ENCODE measurements at places on chromosomes 5 and 9. TPM values are rescaled to one million over a fixed set of nuclear protein-coding genes. Genes with fewer than 3 reads are reported as not detected.

- DNase-seq = peak; percentile 39
Observed at GRCh38 chr5:20572614-20573013, 584.6 kb upstream of the CDH18 start.

- no peak for DNase-seq
Observed at GRCh38 chr5:36938129-36938528, 61.6 kb downstream of the NIPBL start.

- DNase-seq = no peak
Observed at GRCh38 chr9:561427-561826, 280.1 kb upstream of the DMRT1 start.

- DNase-seq = no peak
Observed at GRCh38 chr9:72356041-72356582, 8.9 kb downstream of the ZFAND5 start.

GRCh38 chr9:100074093-100074492 is 24.7 kb downstream of the ERP44 start:
- peak; percentile 21 for DNase-seq

DNA sequence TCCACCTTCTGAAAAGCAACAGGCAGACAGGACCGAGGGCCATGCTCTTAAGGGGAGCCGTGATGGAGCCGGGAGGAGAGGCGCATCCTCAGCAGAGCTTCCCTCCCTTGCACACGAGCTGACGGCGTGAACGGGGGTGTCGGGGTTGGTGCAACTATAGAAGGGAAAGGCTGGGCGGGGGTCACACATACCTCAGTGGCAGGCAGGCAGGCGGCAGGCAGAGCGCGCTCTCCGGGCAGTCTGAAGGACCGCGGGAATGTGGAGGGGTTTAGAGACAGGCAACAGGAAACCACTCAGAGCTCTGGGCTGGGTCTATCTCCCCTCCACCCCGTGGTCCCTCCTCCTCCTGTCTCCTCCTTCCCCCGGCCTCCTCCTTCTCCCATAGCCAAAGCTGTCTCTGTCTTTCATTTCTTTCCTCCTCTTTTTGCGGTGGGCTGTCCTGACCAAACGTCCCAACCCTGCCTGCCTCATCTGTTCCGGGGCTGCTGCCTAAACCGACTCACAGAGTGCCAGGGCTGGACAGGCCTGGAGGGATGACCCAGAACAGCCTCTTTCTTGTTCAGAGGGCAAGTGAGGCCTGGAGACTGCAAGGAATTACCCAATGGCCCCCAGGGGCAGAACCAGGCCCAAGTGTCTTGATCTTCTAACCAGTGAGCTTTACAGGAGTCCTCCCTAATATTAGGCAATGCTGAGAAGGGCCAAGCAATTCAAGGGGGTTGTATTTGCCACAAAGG is at the start of gene SPARC:
SPARC (minus strand) TSS at position 242 of the 734 bp plus-strand sequence. CDS start 10,727 bp downstream, outside the sequence.
- DNase-seq = peak; percentile 88

GRCh38 chr5:9365512-9365911 is 180.4 kb downstream of the SEMA5A start:
- DNase-seq = no peak

DNA sequence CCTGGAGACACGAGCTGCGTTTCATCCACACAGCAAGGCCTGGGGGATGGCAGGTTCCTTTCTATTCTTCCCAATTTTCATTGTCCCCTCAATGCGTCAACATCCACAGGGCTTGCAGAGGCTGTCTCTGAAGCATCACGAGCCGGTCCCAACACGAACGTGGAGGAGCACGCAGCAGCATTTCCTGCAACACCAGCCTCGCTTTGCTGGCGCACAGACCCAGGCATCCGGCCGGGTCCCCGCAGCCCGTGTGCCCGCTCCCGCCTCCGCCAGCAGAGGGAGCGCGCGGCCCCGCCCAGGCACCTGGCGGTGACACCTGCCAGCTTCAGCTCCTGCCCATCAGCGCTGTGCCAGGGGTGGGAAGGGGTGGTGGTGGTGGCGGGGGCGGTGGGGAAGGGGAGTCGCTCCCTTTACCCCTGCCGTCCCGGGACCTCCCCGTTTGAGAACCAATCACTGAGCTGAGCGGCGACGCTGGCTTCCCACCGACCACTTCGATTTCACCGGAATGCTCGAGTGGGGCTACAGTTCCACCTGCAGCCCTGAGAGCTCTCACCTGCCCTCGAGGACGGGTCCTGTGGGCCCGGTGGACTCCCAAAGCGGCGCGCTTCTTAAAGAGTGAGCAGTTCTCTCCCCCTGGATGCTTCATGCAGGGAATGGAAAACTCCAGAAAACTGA is 464.5 kb downstream of the ICE1 start:
- peak; percentile 14 for DNase-seq

DNA sequence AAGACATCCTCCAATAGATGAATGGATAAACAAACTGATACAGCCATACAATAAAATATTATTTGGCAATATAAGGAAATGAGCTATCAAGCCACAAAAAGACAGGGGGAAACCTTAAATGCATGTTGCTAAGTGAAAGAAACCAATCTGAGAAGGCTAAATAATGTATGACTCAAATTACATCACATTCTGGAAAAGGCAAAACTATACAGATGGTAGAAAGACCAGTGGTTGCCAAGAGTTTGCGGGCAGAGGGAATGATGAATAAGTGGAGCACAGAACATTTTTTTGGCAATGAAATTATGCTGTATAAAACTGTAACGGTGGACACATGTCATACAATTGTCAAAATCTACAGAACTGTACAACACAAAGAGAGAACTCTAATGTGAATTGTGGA is 63.3 kb downstream of the CSF2 start:
- no peak for DNase-seq

- DNase-seq = no peak
Observed at GRCh38 chr5:170293273-170293672, 4.3 kb downstream of the LCP2 start.

DNA sequence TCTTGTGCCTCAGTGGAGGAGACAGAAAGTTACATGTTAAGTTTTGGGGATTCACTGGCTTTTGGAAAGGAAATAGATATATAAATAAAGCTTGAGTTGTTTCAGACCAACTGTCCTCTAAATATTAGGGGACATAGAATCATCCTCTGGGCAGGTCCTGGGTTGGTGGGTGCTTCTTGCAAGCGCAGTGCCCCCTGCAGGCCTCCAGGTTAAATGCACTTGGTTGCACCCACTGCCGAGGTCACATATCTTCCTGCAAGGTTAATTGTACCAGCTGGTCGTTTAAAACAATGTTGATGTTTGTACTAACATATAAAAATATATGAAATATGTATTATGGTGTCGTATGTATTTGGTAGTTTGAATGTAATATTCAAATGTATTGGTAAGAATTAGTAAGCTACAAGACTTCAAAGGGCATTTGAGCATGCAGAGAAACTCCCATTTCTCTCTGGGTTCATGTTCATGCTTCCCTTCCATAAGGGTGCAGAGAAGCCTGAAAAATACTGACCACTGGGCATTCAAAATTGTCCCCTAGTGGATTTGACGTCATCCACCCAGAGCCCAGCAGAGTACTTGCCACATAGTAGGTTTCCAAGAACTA is 87.0 kb downstream of the ZNF618 start:
- DNase-seq = peak; percentile 70

- DNase-seq = no peak
Observed at GRCh38 chr9:111414406-111414805, 69.8 kb downstream of the ECPAS start.

GRCh38 chr5:129094087-129094923 is at the start of gene ISOC1:
ISOC1 (plus strand) TSS chr5:129094749; CDS start chr5:129094767, 18 bp downstream.
- peak; percentile 88 for DNase-seq

- no peak for DNase-seq
Observed at GRCh38 chr5:139273322-139273571, 20.3 kb upstream of the MATR3 start.

- DNase-seq = no peak
Observed at GRCh38 chr5:179141867-179142266, 81.7 kb downstream of the ZNF354C start.

- DNase-seq = no peak
Observed at GRCh38 chr5:38117784-38118479, 140.4 kb upstream of the EGFLAM start.

DNA sequence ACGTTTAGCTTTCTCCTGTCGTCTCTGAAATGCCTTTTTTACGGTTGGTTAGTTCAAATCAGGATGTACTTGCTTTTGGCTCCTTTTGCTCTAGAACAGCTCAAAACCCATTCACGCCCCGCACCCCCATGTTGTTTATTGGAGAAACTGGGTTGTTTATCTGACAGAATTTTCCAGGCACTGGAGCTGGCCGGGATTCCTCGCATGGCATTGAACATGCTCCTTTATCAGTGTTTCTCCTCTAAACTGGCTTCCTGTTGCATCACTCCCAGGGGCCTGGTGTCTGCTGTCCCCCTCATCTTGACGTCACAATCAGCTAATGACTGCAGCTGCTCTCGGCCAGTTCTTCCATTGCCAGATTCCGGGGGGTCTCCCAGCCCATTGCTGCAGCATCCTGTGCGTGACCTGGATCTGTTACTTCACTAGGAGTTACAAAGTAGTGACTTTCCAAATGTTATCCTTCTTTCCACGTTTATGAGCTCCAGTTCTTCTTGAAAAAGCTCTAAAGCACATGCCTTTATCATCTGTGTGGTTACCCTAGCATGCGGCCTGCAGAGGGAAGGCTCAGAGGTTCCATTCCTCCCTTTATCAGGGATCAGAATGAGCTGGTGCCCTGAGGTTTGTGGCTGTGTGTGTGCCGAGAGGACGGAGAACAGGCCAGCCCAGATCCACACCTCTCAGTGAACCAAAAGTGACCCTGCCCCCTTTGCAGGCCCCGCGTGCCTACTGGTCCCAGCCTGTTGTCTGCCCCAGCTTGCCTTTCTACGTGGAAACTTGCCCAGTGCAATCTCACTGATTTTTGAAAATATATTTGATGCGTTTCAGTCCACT is 27.5 kb downstream of the FAM163B start:
- DNase-seq = no peak

DNA sequence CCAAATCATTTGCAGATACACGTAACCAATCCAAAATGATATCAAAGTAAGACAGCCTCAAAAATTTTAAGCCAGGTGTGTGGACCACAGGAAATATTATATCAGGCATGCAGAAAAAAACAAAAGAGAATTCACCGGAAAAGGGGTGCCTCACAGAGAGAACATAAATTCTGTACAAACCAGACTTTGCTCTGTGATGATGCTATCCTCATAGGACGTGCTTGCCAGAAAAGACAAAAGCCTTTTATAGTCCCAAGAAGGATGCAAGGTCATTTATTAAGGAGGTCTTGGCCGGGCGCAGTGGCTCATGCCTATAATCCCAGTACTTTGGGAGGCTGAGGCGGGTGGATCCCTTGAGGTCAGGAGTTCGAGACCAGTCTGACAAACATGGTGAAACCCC is 16.8 kb upstream of the ATP6V1G1 start:
- DNase-seq = peak; percentile 47

- DNase-seq = peak; percentile 100
Observed at GRCh38 chr5:41686191-41686590, 175.8 kb upstream of the PLCXD3 start.

GRCh38 chr5:112250551-112250950 is 168.5 kb downstream of the EPB41L4A start:
- DNase-seq = no peak

- DNase-seq = no peak
Observed at GRCh38 chr9:99181621-99182020, 40.1 kb downstream of the ALG2 start.

DNA sequence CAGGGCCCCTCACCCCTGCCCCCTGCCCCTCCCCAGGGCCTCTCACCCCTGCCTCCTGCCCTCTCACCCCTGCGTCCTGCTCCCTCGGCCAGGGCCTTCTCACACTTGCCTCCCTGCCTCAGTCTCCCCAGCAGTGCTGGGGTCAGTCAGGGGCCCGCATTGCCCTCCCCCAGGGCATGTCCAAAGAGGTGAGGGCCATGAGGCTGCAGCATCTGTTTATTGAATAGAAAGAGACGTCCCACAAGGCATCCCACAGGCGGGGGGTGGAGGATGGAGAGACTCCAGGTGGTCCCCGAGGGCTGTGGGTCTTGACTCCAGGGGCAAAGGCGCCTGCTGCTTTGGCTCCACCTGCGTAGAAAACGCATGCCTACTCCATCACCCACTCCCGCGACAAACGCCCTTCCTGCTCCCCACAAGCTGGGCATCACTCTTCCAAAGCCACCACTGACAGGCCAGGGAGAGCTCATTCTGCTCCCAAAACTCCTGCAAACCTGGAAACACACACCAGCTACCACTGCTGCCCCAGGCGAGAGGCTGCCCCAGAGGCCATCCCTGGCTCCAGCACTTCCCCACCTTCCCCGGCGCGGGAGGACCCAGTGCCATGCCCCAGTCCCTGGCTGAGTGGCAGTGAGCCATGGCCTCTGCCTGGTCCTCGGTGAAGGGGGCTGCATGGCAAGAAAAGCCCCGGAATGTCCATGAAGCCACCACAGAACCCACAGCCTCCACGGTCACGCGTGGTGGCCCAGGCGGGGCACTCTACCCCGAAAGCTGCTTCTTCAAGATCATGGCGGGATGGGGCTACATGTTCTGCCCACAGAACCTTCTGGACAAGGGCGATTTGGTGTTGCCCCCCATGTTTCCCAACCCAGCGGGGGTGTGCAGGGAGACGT is 1.6 kb upstream of the LCN8 start:
- no peak for DNase-seq

The TMEM252 gene
- not detected for total RNA-seq

The UNC5A gene
- total RNA-seq = 0.08 TPM

The TEX48 gene
- total RNA-seq = not detected

The CD274 gene
- total RNA-seq = 3.4 TPM

The TDRD7 gene
- 97.1 TPM for total RNA-seq

The LOX gene
- total RNA-seq = 0.08 TPM

The C5orf15 gene
- total RNA-seq = 121 TPM

The SLC1A3 gene
- 6.6 TPM for total RNA-seq

Data from SK-MEL-5 (cell line).